ENCODE measurements at places on chromosomes 16 and 17. TPM values are rescaled to one million over a fixed set of nuclear protein-coding genes. Genes with fewer than 3 reads are reported as not detected.

- H3K4me3 ChIP-seq: no peak overlapping the region
- no peaks in the 10 kb centered on the region for H3K27me3 ChIP-seq
- H3K36me3 ChIP-seq: no peaks in the 10 kb centered on the region
- no peak for DNase-seq
- H3K4me1 ChIP-seq: no peaks in the 10 kb centered on the region
Observed at GRCh38 chr16:10078541-10078949, 103.7 kb downstream of the GRIN2A start.

GRCh38 chr16:89052890-89053724 is 40.5 kb upstream of the ACSF3 start:
- no peak for DNase-seq
- H3K27ac ChIP-seq: no peak overlapping the region
- peak overlapping the region; percentile 61 for H3K4me3 ChIP-seq
- H3K4me1 ChIP-seq: no peaks in the 10 kb centered on the region
- no peaks in the 10 kb centered on the region for H3K27me3 ChIP-seq

DNA sequence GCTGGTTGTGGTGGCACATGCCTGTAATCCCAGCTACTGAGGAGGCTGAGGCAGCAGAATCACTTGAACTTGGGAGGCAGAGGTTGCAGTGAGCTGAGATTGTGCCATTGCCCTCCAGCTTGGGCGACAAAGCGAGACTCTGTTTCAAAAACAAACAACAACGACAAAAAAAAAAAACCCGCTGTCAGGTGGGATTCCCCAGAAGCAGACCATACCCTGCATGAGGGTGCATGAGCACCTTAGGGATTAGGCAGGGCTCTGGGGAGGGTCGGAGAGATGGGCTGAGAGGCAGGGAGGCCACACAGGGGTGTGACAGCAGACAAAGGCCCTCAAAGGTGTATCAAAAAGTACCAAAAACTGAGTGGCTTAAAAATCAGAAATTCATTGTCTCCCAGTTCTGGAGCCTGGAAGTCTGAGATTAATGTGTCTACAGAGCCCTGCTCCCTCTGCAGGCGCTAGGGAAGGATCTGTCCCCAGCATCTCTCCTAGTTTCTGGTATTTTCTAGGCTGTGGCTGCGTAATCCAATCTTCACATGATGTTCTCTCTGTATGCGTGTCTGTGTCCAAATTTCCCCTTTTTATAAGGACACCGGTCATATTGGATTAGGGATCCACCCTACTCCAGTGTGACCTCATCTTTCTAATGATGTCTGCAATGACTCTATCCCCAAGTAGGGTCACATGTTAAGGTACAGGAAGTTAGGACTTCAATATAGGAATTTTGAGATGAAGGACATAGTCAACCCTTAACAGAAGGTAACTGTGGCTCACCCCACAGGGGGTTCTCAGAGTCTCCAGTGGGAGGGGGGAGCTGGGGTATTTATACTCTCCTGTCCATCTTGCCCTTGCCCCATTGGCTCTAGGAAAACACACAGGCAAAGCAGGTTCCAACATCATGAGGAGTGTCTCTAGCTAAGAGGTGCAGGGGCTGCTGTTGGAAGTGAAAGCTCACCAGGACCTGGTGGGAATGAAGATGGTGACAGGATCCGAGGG is 13.6 kb upstream of the TVP23A start:
- H3K27me3 ChIP-seq: peaks cover 2% of the 10 kb centered on the region
- DNase-seq: no peak

DNA sequence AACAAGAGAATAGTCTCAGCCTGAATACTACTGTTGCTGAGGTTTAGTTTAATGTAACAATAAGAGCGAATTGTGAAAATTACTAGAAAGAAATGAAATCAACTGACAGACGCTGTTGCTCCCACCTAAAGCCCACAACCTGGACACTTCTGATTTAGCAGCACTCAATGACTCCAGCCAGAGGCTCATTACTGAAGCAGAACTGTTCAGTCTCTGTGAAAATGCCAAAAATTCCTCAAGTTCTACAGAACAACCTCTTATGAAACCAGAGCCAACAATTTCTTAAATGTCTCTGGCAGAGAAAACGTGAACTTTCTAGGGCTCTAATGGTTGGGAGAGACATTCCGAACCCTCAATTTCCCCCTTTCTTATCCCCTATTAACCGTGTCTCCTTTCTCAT is 9.9 kb downstream of the PSME3IP1 start:
- DNase-seq: no peak
- peaks cover 22% of the 10 kb centered on the region for H3K36me3 ChIP-seq
- H3K4me3 ChIP-seq: no peak overlapping the region
- no peak overlapping the region for H3K27ac ChIP-seq
- H3K4me1 ChIP-seq: peaks cover 4% of the 10 kb centered on the region

GRCh38 chr17:49472527-49472926 is 22.6 kb upstream of the NGFR start:
- H3K4me1 ChIP-seq: peaks cover 4% of the 10 kb centered on the region
- H3K4me3 ChIP-seq: no peak overlapping the region
- peaks cover 39% of the 10 kb centered on the region for H3K27me3 ChIP-seq
- no peaks in the 10 kb centered on the region for H3K36me3 ChIP-seq
- no peak overlapping the region for H3K27ac ChIP-seq
- no peak for DNase-seq

GRCh38 chr16:81850197-81850944 is 71.3 kb downstream of the PLCG2 start:
- peak overlapping the region; percentile 70 for H3K4me3 ChIP-seq
- no peaks in the 10 kb centered on the region for H3K27me3 ChIP-seq
- H3K4me1 ChIP-seq: peaks cover 95% of the 10 kb centered on the region
- H3K36me3 ChIP-seq: peaks cover 16% of the 10 kb centered on the region

DNA sequence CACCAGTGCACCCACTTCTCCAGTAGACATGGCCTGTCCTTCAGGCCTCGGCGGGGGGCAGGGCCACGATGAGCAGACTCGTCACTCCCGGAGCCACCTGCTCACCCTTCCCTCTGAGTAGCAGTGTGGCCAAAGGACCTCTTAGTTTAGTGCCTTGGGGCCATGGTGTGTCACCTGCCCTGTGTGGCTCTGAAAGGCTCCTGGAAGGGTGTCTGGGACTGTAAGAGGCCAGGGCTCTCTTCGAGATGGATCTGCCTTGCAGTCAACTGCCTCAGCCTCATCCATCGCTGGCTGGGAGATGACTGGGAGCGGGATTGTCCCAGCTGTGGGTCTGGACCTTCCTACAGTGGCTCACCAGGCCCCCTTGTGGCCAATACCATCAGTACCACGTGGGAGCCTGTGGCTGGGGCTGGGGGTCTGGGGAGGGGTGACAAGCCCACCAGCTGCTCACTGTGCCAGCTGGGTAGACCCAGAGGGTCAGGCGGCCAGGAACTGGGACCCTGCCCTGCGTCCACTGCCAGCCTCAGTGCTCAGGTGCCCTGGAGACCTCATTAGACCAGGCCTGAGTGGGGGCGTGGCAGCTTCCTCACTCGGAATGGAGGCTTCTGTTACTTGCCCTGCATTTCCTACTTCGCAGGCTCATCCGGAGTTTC is 133.4 kb downstream of the OR1D5 start:
- H3K4me3 ChIP-seq: no peak overlapping the region
- no peak for DNase-seq
- peak overlapping the region; percentile 80 for H3K27ac ChIP-seq
- peaks cover 39% of the 10 kb centered on the region for H3K36me3 ChIP-seq
- peaks cover 82% of the 10 kb centered on the region for H3K4me1 ChIP-seq
- H3K27me3 ChIP-seq: no peaks in the 10 kb centered on the region

- no peaks in the 10 kb centered on the region for H3K36me3 ChIP-seq
- DNase-seq: no peak
- no peak overlapping the region for H3K4me3 ChIP-seq
- no peaks in the 10 kb centered on the region for H3K4me1 ChIP-seq
- peaks cover 8% of the 10 kb centered on the region for H3K27me3 ChIP-seq
- no peak overlapping the region for H3K27ac ChIP-seq
Observed at GRCh38 chr17:74177018-74177450, 26.4 kb upstream of the RPL38 start.

DNA sequence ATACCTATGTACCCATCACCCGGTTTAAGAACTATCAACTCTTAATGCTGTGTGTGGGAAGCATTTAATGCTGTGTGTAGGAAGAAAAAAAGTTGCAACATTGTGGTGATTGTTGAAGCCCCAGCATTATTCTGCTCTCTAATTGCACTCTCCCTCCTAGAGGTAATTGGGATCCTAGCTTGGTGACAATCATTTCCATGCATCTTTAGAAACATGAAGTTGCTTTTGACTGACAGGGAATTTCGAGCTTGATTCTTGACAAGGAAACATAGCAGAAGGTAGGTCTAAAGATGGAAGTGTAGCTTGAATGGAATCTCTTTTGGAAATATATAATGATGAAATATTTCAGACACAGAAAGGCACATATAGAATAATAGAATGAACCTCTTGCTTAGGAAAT is 27.3 kb downstream of the HEXIM2 start:
- H3K4me3 ChIP-seq: no peak overlapping the region
- no peak for DNase-seq
- H3K27me3 ChIP-seq: no peaks in the 10 kb centered on the region

- H3K4me1 ChIP-seq: peaks cover 28% of the 10 kb centered on the region
- H3K27me3 ChIP-seq: no peaks in the 10 kb centered on the region
- H3K27ac ChIP-seq: peak overlapping the region; percentile 89
- no peaks in the 10 kb centered on the region for H3K36me3 ChIP-seq
Observed at GRCh38 chr16:67555795-67556212, 6.5 kb upstream of the CTCF start.

DNA sequence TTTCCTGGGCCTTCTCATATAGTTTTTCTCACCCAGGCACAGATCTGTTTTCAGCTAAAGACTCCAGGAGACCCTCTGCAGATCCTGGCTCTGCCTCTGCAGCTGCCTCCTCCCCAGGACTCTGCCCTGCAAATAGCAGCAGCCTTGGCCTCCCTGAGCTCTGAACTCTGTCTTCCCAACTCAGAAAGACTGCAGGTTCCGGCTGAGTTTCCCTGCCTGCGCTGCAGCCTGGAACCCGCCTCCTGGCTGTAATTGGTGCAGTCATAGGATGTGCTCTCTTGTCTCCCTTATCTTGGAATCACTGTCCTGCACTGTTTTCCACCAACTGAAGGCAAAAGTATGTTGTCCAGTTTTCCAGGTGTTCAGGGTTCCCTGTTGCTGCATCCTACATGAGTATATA is 14.3 kb upstream of the DNASE1 start:
- no peaks in the 10 kb centered on the region for H3K27me3 ChIP-seq
- peaks cover 4% of the 10 kb centered on the region for H3K36me3 ChIP-seq
- DNase-seq: no peak
- H3K4me1 ChIP-seq: peaks cover 49% of the 10 kb centered on the region
- H3K4me3 ChIP-seq: no peak overlapping the region
- H3K27ac ChIP-seq: no peak overlapping the region

DNA sequence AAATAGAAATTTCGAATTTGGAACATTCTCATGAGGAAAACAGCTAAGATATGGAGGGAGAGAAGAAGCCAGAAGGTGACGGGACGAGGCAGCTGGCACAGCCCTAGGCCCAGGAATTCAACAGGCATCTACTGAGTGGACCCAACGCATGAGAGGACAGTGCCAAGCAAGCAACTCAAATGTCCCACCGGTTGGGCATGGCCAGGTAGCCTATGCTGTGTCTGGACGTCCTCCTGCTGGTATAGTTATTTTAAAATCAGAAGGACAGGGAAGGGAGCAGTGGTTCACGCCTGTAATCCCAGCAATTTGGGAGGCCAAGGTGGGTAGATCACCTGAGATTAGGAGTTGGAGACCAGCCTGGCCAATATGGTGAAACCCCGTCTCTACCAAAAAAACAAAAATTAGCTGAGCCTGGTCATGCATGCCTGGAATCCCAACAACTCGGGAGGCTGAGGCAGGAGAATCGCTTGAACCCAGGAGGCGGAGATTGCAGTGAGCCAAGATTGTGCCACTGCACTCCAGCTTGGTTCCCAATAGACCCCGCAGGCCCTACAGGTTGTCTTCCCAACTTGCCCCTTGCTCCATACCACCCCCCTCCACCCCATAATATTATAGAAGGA is 2.0 kb downstream of the GH1 start:
- H3K4me1 ChIP-seq: peaks cover 8% of the 10 kb centered on the region
- H3K27me3 ChIP-seq: peaks cover 5% of the 10 kb centered on the region
- H3K4me3 ChIP-seq: no peak overlapping the region
- H3K27ac ChIP-seq: no peak overlapping the region
- no peaks in the 10 kb centered on the region for H3K36me3 ChIP-seq

DNA sequence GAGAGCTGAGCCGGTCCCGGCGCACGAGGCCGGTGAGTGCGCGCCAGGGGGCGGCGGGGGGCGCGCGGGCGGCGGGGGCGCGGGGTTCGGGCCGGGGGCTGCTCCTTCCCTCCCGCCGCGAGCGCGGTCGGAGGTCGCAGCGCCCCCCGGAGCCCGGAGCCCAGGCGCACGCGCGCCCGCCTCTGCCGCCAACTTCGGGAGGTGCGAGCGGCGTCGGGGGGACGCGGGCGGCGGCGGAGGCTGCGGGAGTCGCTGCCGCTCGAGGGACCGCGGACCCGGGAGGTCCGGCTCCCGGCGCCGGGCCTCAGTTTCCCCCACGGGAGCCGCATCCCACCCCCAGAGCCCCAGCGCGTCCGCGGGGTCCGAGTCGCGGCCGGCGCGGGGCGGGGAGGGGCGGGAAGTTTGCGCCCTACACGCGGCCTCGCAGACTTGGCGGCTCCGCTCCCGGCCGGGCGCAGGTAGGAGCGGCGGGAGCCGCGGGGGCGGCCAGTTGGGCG is at the start of gene PRR35:
Gene PRR35, plus strand, starts transcription at position 191 of the 497 bp plus-strand sequence. CDS start 2,901 bp downstream, outside the sequence.
- peaks cover 6% of the 10 kb centered on the region for H3K4me1 ChIP-seq
- H3K27ac ChIP-seq: no peak within 1 kb of the TSS
- peaks cover 7% of the 10 kb centered on the region for H3K27me3 ChIP-seq
- no peak within 1 kb of the TSS for H3K4me3 ChIP-seq
- DNase-seq: no peak

DNA sequence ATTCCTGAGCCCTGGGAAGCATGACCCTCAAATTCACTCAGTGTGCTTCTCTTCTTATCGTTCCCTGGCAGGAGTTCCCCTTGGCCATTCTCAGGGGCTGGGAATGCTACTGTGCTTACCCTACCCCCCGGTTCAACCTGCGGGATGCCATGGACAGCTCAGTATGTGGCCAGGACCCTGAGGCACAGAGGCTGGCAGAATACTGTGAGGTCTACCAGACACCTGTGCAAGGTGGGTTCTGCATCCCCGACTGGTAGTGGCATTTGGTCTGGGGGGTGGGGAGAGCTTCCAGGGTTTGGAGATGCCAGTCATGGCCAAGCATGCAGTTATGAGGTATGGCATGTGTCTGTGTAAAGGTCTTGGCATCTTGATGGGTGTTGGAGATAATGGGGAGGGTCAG is 39.4 kb downstream of the WSCD1 start:
- DNase-seq: no peak
- no peaks in the 10 kb centered on the region for H3K4me1 ChIP-seq
- H3K4me3 ChIP-seq: no peak overlapping the region
- H3K36me3 ChIP-seq: peaks cover 3% of the 10 kb centered on the region

DUXB gene
- polyA plus RNA-seq: not detected

SLC6A4 gene
- 0.34 TPM for polyA plus RNA-seq

TPSD1 gene
- polyA plus RNA-seq: not detected

KRTAP9-8 gene
- not detected for polyA plus RNA-seq

KRT12 gene
- not detected for polyA plus RNA-seq

RNF43 gene
- polyA plus RNA-seq: 0.58 TPM

MT4 gene
- polyA plus RNA-seq: not detected

HOXB1 gene
- not detected for polyA plus RNA-seq

MYH8 gene
- not detected for polyA plus RNA-seq
